Spleen (tissue), 13 donors: ENCODE measurements at places on chromosomes 1 and 21. TPM values are rescaled to one million over a fixed set of nuclear protein-coding genes. Genes with fewer than 3 reads are reported as not detected.
A peak's percentile ranks its signal among the peaks of the same experiment; 100 is the strongest.

The SLC16A1 gene
- polyA plus RNA-seq, result 5.7 TPM

The MAP10 gene
- polyA plus RNA-seq, result 1.5 TPM

The SLC30A10 gene
- not detected for polyA plus RNA-seq

The HEYL gene
- 1.5 TPM for polyA plus RNA-seq

The RHCE gene
- polyA plus RNA-seq, result 0.13 TPM

The OR2M3 gene
- not detected for polyA plus RNA-seq

The TFF1 gene
- polyA plus RNA-seq, result not detected

The PCSK9 gene
- polyA plus RNA-seq, result not detected

The KRTAP20-2 gene
- not detected for polyA plus RNA-seq

The SIM2 gene
- not detected for polyA plus RNA-seq

The FAM151A gene
- polyA plus RNA-seq, result 4.2 TPM

DNA sequence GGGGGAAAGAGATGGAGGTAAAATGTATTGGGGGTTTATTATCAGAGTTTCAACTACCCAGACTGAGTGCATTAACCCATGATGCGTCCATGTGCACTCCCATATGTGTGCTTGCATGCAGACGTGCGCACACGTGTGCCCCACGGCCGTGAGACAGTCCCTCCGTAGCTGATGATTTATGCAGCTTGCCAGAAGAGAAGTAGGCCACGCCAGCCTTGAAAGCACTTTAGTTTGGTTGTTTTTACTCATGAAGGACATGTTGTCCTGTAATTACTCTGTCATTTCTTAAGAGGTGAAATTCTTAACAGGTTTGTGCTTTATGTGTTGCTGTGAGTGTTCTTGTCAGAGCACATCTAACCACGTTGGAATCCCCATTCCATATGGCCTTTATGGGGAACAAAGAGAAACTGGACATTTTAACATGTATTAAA lies 467.8 kb downstream of the LMO4 start:
- no peaks in the 10 kb centered on the region for H3K27me3 ChIP-seq
- no peaks in the 10 kb centered on the region for H3K36me3 ChIP-seq
- no peaks in the 10 kb centered on the region for H3K4me1 ChIP-seq
- DNase-seq, result no peak

DNA sequence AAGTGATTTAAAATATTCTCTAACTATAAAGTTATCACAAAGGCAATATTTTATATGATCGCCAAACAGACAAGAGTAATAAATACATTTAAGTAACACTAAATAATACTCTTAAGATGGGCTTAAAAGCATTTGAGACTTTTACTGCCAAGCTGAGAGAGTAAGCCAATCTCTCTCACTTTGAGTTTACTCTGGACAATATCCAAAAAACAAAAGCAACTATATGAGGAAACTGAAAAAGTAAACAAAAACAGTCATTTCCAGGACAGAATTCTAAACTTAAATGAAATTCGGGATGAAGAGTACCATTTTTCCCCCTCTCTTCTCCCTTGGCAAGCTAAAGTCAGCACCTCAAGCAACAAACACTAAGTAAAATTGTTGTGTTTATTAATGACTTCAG lies 173.2 kb downstream of the COP1 start:
- no peak overlapping the region for H3K4me3 ChIP-seq
- peaks cover 65% of the 10 kb centered on the region for H3K36me3 ChIP-seq
- H3K27ac ChIP-seq, result no peak overlapping the region
- DNase-seq, result no peak
- H3K27me3 ChIP-seq, result no peaks in the 10 kb centered on the region

DNA sequence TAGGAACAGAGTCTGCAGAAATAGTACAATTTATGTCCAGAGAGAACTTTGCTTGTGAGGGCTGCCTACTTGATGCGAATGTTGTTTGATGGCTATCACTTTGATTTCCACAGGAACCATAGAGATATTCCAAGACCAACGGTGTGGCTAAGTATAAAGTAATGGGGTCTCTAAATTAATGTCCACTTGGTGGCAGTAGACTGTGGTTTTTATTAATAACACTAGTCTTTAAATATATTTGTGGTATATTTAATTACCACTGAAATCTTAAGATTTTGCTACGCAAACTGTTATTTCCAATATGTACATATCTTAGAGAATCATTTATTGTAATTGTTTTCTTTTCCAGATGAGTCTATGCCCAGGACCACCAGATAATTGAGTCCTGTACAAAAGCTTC lies 647.9 kb downstream of the PLA2G4A start:
- H3K27ac ChIP-seq, result no peak overlapping the region
- H3K27me3 ChIP-seq, result no peaks in the 10 kb centered on the region
- H3K36me3 ChIP-seq, result no peaks in the 10 kb centered on the region
- H3K4me1 ChIP-seq, result no peaks in the 10 kb centered on the region

DNA sequence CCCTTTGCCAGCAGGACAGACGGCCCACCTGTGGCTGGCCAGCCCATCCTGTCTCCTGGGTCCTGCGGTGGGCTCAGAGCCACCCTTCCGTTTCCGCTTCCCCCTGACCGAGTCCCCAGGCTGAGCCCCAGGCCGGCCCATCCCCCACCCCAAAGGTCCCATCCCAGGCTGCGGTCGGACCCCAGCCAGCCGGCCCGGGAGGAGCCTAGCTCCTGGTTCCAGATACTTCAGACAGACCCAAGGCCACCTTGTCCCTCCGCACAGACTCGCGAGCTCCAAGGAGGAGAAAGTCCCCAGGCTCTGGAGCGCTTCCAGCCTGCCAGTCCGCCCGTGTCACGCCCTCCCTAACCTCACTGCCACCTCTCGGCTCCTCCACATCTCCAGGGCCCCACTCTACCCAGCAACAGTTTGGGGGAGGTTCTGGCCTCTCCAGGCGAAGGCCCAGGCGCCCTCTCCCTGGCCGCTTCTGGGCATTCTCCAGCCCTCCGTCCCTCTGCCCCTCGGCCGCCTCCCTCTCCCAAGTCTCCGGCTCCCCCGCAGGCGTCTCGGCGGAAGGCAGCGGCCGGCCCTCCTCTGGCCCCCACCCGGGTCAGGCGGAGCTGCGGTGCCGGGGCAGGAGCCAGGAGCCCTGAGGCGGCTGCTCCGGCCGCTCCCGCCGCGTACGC lies 835 bp downstream of the LRRN2 start:
- H3K4me3 ChIP-seq, result peak overlapping the region; percentile 41
- H3K27me3 ChIP-seq, result peaks cover 32% of the 10 kb centered on the region
- no peak overlapping the region for H3K27ac ChIP-seq
- no peaks in the 10 kb centered on the region for H3K36me3 ChIP-seq
- DNase-seq, result no peak
- peaks cover 23% of the 10 kb centered on the region for H3K4me1 ChIP-seq

- no peak for DNase-seq
- no peak overlapping the region for H3K27ac ChIP-seq
- no peak overlapping the region for H3K4me3 ChIP-seq
These were observed 60.2 kb downstream of the PCP4 start for GRCh38 chr21:39927304-39927886.

DNA sequence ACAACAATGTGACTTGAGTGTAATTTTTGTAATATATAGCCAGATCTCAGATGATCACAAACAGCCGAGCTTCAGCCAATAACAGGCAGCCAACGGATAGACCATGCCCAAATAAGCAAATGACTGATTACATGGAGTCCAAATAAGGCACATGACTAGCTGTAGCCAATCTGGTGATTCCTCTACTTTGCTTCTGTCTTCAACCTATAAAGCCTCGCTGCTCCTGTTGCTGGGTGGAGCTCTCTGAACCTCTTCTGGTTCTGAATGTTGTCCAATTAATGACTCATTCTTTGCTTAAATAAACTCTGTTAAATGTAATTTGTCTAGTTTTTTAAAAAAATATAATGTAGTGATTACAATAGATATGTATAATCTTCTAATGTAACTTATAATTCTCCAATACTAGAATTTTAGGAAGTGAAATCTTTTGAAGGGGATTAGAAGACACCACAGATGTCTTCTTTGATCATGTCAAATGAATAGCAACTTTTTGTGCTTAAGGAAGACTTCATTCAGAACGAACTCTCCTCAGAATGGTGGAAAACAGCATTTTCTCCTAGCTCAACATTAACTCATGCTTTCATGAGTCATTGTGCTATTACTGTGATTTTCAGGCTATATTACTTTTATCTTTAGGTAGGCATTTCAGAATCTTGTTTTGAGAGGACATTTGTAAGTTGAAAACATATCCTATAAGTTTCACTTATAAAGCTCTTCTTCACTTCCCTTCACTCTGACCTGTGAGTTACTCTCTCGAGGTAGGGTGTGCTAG lies 857.8 kb upstream of the B3GALT2 start:
- H3K27ac ChIP-seq, result no peak overlapping the region
- H3K4me3 ChIP-seq, result no peak overlapping the region

DNA sequence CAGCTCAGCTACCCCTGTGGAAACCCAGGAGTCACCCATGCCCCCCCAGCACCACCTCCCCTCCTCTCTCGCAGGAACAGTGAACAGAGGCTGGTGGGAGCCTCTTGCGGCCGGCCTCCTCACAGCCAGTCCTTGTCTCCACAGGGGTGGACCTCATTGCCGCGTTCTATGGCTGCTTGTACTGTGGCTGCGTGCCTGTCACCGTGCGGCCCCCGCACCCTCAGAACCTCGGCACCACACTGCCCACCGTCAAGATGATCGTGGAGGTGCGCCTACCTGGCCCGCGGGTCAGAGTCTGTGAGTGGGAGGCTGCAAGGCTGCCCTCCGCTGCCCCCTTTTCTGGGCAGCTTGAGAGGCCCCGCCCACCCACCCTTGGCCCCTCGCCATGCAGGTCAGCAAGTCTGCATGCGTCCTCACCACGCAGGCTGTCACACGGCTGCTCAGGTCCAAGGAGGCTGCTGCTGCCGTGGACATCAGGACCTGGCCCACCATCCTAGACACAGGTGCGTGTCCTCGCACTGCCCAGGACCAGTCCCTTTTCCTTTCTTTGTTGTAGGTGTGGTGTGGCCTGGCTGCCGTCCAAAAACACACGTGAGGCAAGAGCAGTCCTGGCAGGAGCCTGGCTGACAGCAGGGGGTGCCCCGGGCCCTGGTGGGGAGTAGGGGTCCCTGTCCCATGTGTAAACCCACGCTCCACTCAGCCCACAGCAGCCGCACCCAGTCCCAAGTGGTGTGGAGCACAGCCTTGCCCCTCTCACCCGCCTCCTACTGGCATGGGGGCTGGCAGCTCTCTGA lies 50.3 kb downstream of the S100B start:
- DNase-seq, result peak; percentile 69
- H3K36me3 ChIP-seq, result peaks cover 98% of the 10 kb centered on the region
- H3K27ac ChIP-seq, result no peak overlapping the region
- peaks cover 35% of the 10 kb centered on the region for H3K4me1 ChIP-seq

- no peak for DNase-seq
- no peaks in the 10 kb centered on the region for H3K27me3 ChIP-seq
- H3K36me3 ChIP-seq, result peaks cover 13% of the 10 kb centered on the region
- no peak overlapping the region for H3K27ac ChIP-seq
- no peaks in the 10 kb centered on the region for H3K4me1 ChIP-seq
These were observed 27.5 kb upstream of the TCEA3 start for GRCh38 chr1:23452011-23452411.

DNA sequence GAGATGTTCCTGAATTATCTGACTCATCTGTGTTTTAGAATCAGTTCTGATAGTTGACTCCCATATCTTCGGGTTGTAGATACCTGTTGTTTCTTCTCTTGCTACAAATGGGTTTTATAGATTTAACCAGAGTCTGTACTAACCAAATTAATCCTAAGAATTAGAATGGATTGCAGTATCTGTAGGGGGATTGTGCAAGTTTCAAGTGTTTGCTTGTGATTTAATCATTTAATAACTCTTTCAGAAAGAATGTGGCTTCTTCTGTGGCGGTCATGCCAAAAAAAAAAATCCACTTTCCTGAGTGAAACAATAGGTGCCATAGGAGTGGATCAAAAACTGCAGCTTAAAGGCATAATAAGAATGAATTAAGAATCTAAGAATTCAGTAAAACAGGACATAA lies 9.4 kb downstream of the IPO9 start:
- H3K4me1 ChIP-seq, result peaks cover 27% of the 10 kb centered on the region
- peaks cover 7% of the 10 kb centered on the region for H3K36me3 ChIP-seq
- no peaks in the 10 kb centered on the region for H3K27me3 ChIP-seq
- no peak for DNase-seq
- H3K27ac ChIP-seq, result no peak overlapping the region

GRCh38 chr1:101079341-101079740 lies 53.8 kb upstream of the DPH5 start:
- DNase-seq, result no peak
- peaks cover 22% of the 10 kb centered on the region for H3K36me3 ChIP-seq
- no peak overlapping the region for H3K27ac ChIP-seq
- H3K4me1 ChIP-seq, result no peaks in the 10 kb centered on the region

GRCh38 chr1:157151073-157151472 lies 12.9 kb upstream of the ETV3 start:
- H3K27ac ChIP-seq, result no peak overlapping the region
- DNase-seq, result no peak
- peaks cover 36% of the 10 kb centered on the region for H3K4me1 ChIP-seq
- no peaks in the 10 kb centered on the region for H3K36me3 ChIP-seq
- no peaks in the 10 kb centered on the region for H3K27me3 ChIP-seq

DNA sequence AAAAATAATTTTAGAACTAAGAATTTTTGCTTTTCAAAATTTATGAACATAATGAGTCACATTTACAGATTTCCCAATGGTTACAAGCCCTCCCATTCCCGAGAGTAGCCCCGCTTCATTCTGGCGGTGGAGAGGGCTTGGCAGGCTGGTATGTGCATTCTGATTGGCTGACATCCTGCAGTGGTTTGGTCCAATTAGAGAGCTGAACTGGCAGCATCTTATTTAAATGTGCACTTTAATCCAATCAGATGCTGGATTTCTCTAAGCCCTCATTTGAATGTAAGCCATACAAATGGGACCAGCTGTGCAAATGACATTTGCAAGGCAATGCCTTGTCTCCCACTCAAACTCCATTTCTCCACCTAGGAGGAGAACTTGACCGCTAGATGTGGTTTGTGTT lies 18.0 kb upstream of the TRIM17 start:
- no peak overlapping the region for H3K4me3 ChIP-seq
- H3K4me1 ChIP-seq, result no peaks in the 10 kb centered on the region
- no peaks in the 10 kb centered on the region for H3K36me3 ChIP-seq
- peaks cover 21% of the 10 kb centered on the region for H3K27me3 ChIP-seq
- H3K27ac ChIP-seq, result no peak overlapping the region

DNA sequence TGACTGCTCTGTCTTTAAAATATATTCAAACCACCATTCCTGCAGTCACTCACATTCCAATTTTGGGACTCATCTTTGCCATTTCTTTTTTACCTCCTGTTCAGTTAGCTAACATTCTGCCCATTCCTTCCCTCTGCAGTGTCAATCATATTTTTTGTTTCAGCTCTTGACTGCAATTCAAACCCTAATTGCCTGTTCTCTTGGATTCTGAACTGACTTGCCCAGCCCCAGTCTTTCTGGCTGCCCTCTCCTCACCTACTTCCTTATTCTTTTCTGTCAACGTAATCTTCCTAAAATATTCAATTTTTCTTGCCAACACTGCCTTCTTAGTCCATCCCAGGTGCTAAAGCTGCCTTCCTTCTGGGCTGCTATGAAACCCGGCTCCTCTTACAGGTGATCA lies 6.1 kb downstream of the PRDM2 start:
- DNase-seq, result no peak
- H3K27me3 ChIP-seq, result no peaks in the 10 kb centered on the region
- H3K36me3 ChIP-seq, result no peaks in the 10 kb centered on the region
- peaks cover 29% of the 10 kb centered on the region for H3K4me1 ChIP-seq

- no peak overlapping the region for H3K4me3 ChIP-seq
- H3K36me3 ChIP-seq, result no peaks in the 10 kb centered on the region
- DNase-seq, result peak; percentile 72
- no peaks in the 10 kb centered on the region for H3K27me3 ChIP-seq
These were observed 38.5 kb upstream of the PDE9A start for GRCh38 chr21:42614811-42615351.
